ENCODE measurements at places on chromosomes 2 and 18.

DNA sequence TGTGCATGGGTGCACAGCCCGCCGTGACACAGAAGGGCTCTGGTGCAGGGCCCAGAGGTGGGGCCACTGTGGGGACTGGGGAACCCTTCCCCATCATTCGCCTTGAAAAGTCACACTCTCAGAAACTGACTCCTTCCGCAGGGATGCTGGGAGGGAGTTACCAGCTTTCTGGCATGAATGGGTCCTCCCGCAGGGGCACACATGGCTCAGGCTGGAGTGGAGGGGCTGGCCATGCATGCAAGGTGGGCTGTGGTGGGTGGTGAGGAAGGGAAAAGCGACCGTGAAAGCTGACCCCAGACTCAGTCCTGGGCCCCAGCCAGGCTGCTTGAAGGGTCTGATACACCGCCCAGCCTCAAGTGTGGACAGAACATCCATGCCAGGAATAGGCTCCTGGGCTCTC is 201.1 kb downstream of the TNS1 start:
- no peak for DNase-seq

DNA sequence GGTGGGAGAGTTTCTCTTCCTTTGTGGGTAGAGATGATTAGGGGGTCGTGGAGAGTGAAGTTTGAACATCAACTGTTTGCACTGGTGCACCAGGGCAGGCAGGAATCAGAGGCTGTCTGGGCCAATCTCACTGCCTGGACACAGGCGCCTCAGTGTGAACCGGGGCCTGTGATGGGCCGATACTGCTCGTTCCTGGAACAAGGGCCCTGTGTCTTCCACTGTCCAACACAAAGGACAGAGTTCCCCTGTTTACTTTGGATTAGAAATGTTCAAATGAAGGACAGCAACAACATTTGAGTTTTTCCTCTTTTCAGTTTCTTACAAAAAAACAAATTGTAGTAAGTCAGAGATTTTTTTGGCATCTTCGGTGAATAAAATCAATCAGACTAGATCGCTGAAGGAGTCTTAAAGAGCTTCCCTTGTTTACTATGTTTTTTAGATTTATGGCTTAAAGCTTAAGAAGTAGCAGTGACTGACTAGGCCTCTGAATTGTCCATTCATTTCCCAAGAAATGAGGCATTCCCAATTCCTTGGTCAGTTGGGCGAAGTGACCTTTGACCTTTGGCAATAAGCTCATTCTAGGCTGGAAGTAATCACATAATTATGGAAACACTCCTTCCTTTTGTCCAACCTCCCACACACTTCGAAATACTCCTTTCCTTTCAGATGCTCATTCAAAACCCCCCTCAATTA is 11.6 kb upstream of the TGFA start:
- no peak for DNase-seq

DNA sequence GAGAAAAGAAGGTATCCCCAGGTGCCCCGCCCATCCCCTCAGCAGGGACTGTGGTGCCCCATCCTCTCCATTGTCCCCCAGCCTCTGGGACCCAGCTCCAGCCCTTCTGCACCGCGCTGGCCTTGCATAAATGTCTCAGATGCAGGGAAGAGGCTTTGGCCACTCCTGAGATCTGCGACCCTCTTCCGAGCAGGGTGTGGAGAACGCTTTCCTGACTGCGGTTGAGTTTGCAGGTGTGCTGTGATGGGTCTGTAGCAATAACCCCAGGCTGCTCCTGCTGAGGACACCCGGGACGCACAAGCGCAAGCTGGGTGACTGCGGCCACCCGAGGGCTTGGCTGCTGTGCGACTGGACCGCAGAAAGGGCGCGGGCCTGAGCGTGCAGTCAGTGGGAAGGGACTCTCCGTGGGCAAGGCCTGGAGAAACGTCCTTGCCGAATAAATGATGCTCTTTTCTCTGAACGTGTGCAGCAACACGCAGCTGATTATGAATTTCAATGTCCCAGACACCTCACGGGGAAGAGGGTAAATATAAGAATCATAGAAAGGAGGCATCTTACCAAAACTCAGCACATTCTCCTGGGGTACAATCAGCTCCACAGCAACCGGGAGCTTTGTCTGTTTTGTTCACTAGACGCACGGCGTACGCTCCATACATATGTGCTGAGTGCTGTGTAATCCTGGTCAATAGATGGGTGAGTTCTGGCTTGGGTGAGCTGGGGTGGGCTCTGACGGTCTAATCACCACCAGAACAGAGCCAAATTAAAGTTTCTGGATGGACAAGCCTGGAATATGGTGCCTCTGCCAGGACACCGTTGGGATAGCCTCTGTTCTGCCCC is 67.5 kb upstream of the ZNF516 start:
- DNase-seq: no peak

GRCh38 chr2:235754357-235755207 is 260.7 kb downstream of the AGAP1 start:
- DNase-seq: no peak

DNA sequence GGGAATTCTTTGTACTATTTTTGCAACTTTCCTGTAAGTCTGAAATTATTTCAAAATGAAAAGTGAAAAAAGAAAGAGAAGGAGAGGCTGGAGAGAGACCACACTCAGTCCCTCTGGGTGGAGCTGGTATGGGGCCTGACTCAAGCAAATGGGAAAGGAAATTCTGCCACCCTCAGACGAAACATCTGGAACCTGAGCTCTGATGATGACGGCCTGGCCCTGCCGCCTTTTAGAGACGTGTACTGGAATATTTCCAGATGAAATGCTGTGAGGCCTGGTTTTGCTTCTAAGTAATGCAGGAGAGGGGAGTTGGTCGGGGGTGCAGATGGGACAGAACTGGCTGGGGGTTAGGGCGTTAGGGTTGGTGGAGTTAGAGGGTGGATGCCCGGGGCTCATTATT is 57.4 kb upstream of the GLI2 start:
- DNase-seq: no peak

DNA sequence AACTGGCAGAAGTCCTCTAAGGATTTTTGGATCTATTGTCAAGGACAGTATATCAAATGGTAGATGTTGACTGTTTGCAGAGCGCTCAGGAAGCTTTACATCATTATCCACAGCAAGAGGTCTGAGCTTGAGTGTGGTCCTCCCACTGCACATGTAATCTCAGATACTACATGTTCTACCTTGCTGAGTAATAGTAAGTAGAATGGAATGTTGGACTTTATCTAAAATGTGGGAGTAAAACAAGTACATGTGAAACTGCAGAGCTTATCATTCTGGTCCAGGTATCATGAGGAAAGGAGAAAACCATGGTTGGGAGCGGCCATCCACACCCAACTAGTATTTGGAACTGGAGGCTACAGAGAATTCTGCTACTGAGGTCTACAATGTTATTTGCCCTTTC is 19.3 kb upstream of the CD28 start:
- no peak for DNase-seq

- DNase-seq: no peak
Observed at GRCh38 chr2:119049968-119050704, 108.1 kb downstream of the MARCO start.

DNA sequence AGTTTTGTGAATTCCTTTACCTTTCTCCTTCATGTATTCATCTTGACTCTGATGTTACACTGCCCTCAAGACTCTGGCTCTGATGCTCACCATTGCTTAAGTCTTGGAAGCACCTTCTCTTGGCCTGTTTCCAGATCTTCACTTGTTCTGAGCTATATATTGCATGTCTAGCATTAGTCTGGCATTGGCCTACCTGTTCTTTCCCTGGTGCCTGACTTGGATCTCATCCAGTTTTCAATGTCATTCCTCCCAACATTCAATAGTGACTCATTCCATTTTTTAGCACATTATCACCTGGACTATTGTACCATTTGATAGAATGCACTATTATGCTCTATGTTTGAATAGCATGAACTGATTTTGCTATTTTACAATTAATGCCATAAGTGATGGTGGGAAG is 127.3 kb upstream of the NYAP2 start:
- DNase-seq: no peak

DNA sequence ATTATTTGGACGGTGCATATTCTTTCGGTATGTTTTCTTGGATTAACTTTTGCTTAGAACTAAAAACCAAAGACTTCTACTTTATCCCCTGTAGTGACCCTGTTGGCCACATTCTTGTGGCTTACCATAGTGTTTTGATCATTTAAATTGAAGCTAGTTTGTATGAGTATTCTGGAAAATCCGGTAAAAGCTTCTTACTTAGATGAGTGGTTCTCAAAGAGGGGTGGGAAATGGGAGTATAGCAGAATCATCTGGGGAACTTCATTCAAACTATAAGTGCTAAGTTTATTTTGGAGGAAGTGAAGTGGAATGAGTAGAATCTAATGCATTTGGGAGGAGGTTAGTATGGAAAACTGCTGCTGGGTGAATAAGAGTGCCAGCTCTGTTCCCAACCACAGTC is 3.8 kb downstream of the PPP1CB start:
- no peak for DNase-seq

DNA sequence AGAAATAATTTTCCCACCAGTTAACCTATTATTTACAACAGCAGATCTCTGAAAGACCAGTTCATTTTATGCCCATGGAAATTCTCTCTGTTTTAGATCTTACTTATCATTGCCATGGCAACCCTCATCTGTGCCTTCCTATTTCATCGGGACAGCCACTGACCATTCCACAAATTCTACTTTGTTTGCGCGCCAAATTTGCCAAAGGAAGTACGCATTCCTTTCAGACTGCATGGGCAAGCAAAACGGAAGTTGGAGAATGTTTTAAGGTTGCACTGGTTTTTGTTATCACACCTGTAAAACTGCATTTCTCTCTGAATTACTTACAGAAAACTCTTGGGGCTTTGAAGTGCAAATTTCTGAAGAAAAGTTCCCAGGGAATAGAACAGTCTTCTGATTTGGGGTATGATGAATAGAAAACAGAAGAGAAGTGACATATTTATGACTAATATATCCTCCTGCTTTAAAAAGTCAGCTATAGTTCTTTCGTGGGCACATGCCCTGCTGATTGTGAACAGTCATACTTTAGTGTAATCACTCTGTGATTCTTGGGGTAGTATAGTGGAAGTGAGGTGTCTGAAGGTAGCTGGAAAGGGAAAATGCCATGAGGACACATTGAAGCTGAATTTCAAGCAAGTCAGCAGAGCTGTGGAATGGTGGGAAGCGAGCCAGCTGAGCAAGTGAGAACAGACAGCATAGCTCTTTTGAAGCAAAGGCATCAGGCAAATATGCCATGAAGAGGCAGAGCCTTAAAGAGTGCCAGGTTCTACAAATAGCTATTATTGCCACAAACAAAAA is 20.9 kb downstream of the NETO1 start:
- no peak for DNase-seq

GRCh38 chr2:12073217-12073852 is 326.9 kb downstream of the LPIN1 start:
- DNase-seq: no peak

- no peak for DNase-seq
Observed at GRCh38 chr2:161373942-161374341, 42.2 kb upstream of the TBR1 start.

DNA sequence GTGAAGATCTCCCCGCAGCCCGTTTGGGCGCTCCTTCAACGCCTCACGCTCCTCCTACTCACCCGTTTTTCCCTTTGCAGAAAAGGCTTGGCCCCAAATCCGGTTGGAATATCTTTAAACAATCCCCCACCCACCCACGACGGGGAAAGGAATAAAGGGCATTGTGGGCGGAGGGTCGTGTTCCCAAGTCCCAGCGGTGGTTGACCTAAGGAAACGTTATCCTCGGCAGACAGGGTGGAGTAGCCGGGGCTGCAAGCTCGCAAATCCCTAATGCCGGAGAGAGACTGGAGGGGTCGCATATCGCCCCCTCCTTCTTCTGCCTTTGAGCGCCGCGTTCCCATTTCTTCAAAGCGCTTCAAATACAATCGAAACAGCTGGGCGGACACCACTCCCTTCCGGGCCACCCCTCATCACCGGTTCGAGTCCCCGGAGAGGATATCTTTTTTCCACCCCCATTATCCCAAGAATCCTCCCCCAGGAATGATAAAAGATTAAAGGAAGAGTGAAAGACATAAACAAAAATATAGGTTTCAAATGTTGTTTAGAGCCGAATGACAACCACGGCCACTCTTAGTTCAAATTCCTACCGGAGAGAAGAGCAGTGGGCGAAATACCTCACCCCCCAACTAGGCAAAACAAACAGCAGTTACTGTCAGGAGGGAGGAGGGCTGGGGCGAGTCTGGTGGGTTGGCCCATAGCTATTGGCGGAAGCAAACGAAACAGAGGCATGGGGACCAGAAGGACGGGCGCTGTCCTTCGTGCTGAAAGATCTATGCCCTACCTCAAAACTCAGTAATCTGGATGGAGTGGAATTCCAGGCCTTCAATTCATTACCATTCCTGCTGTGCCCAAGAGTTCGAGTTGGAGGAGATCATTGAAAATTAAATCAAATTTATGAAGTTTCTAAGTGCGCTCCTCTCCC is 2.8 kb upstream of the GAD1 start:
- DNase-seq: no peak

DNA sequence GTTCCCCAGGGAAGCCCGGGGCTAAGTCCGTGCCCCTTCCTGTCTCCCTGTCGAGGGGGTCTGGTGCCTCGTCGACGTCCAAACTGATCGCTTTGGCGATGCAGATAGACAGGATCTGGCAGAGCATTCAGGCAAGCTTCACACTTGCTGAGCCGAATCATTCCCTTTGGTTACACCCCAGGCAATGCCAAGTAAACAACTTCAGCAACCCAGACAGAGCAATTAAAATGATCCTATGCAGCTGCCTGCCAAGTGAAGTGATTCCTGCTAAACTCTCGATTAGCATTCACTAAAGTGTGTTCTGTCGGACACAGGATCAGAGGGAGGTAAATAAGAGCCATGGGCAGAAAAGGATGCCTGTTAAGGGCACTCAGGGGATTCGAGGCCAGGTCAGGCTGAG is 108.2 kb upstream of the RAB12 start:
- no peak for DNase-seq

DNA sequence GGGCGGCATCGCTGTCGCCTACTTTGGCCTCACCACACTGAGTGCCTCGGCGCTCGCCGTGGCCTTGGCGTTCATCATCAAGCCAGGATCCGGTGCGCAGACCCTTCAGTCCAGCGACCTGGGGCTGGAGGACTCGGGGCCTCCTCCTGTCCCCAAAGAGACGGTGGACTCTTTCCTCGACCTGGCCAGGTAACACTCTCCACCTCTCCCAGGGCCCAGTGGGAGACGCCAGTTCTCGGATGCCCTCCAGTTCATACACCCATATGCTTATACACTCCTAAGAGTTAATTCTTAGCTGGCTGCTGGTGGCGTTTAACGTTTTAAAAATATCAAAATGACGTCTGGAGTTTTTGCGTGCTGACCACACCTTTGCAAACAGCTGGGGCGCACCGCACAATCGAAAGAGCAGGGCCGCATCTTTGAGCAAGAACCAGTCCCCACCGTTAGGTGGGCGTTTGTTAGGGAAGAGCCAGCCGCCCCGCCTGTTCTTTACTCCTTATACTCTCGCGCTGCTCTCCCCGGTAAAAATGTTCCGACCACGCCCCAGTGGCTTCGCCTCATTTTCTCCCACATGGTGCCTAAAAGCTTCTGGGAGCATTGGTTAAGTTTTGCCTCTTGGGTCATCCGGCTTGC is 899 bp downstream of the SLC1A4 start:
- DNase-seq: no peak

DNA sequence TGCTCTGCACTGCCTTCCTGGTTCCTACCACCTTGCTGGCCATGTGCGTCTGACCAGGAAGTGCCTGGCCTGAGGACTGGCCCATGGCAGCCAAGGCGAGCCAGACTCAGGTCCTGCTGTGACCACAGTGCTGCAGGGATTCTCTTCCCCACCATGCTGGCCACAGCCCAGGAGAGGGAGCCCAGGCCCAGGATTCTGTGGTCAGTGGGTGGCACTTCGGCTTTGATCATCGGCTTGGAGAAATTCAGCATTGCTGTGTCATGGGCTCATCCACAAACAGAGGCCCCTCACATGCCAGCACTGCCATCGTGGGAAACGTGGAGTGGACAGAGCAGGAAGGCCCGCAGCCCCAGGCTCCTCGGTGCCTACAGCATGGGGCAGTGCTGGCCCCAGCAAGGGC is 211.6 kb downstream of the SEPTIN10 start:
- no peak for DNase-seq

All from activated T-helper 9 cell treated with anti-CD3 and anti-CD28 coated beads, Interleukin-2, amount 50 U/mL, for 16 hours (primary cell).